Spleen (tissue), 13 donors: ENCODE measurements at places on chromosomes 5 and 9. TPM values are rescaled to one million over a fixed set of nuclear protein-coding genes. Genes with fewer than 3 reads are reported as not detected.

ANP32B gene
- 115 TPM for polyA plus RNA-seq

PLPP7 gene
- polyA plus RNA-seq: 1.1 TPM

BSPRY gene
- 0.26 TPM for polyA plus RNA-seq

PCDHGA6 gene
- polyA plus RNA-seq: 0.35 TPM

CCIN gene
- 0.03 TPM for polyA plus RNA-seq

SMIM15 gene
- 21.1 TPM for polyA plus RNA-seq

HEMGN gene
- polyA plus RNA-seq: 0.32 TPM

PCDHB11 gene
- 0.19 TPM for polyA plus RNA-seq

INSL4 gene
- not detected for polyA plus RNA-seq

ALDH1A1 gene
- 19.1 TPM for polyA plus RNA-seq

SCGB3A1 gene
- polyA plus RNA-seq: 9.3 TPM

IL7R gene
- 13.5 TPM for polyA plus RNA-seq

PDLIM4 gene
- 9.0 TPM for polyA plus RNA-seq

GGTA1 gene
- 13.1 TPM for polyA plus RNA-seq

ECM2 gene
- 0.45 TPM for polyA plus RNA-seq

PIP5KL1 gene
- 0.13 TPM for polyA plus RNA-seq

DMRTA1 gene
- 0.38 TPM for polyA plus RNA-seq

OLFM1 gene
- 5.9 TPM for polyA plus RNA-seq

PCDHGA2 gene
- polyA plus RNA-seq: 0.06 TPM

CCNJL gene
- 3.4 TPM for polyA plus RNA-seq

MLANA gene
- polyA plus RNA-seq: not detected

CMYA5 gene
- polyA plus RNA-seq: 0.14 TPM

BNC2 gene
- polyA plus RNA-seq: 0.30 TPM

PLAC8L1 gene
- polyA plus RNA-seq: 0.41 TPM

ANKRD31 gene
- polyA plus RNA-seq: 0.04 TPM

SPATA31D4 gene
- 0.02 TPM for polyA plus RNA-seq

RANBP3L gene
- polyA plus RNA-seq: 0.02 TPM

SPINK7 gene
- polyA plus RNA-seq: 1.3 TPM

RUSC2 gene
- polyA plus RNA-seq: 12.1 TPM

F12 gene
- polyA plus RNA-seq: 1.3 TPM

PCDHGB1 gene
- not detected for polyA plus RNA-seq

PCDHA10 gene
- polyA plus RNA-seq: 0.03 TPM

CSF1R gene
- 23.1 TPM for polyA plus RNA-seq

PCA3 gene
- not detected for polyA plus RNA-seq

SLC9A3 gene
- 1.5 TPM for polyA plus RNA-seq

EGR1 gene
- 5.3 TPM for polyA plus RNA-seq

PAIP2 gene
- polyA plus RNA-seq: 119 TPM

MSMP gene
- 0.63 TPM for polyA plus RNA-seq

GRIA1 gene
- 0.02 TPM for polyA plus RNA-seq

ANKRD20A1 gene
- 0.77 TPM for polyA plus RNA-seq

PCDHA13 gene
- 0.21 TPM for polyA plus RNA-seq

DMGDH gene
- polyA plus RNA-seq: 0.13 TPM

SCGB3A2 gene
- polyA plus RNA-seq: not detected

CEL gene
- 0.67 TPM for polyA plus RNA-seq

ZNF354C gene
- polyA plus RNA-seq: 1.9 TPM

ATP10B gene
- polyA plus RNA-seq: 0.06 TPM

PCDHGA1 gene
- 0.04 TPM for polyA plus RNA-seq

PCDHB5 gene
- 0.20 TPM for polyA plus RNA-seq

PCDHA7 gene
- polyA plus RNA-seq: 0.41 TPM

C9 gene
- polyA plus RNA-seq: not detected

MYORG gene
- polyA plus RNA-seq: 0.48 TPM

PCDHA1 gene
- polyA plus RNA-seq: not detected

SVEP1 gene
- 2.9 TPM for polyA plus RNA-seq

OR1Q1 gene
- not detected for polyA plus RNA-seq
